ENCODE measurements at places on chromosomes 4 and X.

DNA sequence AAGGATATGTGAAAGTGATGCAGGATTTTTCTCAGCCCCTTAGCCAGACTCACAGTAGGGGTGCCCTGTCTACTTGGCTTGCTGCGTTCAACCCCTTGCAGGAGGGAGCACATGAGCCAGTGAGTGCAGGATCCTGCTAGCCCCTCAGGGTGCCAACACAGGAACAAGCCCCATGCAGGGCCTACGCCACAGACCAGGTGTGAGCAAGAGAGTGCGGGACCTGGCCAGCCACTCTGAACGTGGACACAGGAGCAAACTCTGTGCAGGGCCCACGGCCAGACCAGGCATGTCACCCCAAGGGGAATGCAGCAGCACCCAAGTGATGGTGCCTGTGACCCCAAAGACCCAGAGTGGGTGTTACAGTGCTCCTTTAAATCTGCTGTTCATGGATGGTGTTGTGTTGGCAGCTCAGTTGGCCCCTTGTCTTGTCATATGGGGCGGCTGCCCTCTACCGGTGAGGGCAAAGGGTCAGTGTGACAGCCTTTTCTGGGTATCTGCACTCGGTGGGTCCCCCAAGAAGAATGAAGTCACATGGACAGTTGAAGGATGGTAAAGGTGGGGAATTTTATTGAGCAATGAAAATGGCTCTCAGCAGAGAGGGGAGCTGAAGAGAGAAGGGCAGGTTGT is 188.4 kb upstream of the MAOA start:
- no peak for DNase-seq

GRCh38 chrX:154748712-154749339 is 2.1 kb downstream of the GAB3 start:
- DNase-seq = peak; percentile 76

GRCh38 chr4:69489856-69490255 is 5.8 kb downstream of the UGT2B4 start:
- no peak for DNase-seq

DNA sequence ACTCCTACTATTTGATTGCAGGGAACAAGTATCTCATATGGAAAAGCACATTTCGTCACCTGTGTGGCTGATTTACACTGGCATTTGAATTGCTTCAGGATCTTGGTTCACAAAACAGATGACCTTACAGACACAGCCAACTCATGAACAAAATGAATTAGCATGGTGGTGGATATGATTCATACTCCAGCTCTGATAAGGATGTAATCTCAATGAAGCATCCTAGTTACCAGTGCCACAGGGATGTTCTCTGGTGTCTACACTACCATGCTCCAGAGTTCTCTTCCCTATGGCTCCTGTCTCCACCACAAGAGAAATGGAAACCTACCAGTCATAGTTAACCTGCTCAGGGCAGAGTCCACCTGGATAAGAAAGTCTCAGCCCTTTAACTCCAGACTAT is 40.7 kb downstream of the TEC start:
- DNase-seq = no peak

DNA sequence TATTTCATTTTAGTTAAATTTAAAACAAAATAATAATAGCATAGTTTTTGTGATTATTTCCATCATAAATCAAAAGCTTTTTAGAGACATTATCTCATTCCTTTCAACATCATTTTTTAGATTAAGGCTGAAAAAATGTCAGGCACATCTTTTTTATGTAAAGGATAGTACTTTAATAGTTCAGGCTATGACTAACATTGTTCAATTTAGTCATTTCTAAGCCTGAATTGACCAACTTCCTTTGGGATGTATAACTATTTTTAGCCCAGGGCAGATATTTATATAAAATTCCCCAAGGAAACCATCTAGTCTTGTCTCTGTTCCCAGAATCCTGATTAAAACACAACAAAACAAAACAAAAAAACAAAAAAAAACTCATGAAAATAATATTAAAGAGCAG is 145.6 kb upstream of the PCDH18 start:
- DNase-seq = no peak

- no peak for DNase-seq
Observed at GRCh38 chr4:15362541-15362940, 65.3 kb upstream of the C1QTNF7 start.

DNA sequence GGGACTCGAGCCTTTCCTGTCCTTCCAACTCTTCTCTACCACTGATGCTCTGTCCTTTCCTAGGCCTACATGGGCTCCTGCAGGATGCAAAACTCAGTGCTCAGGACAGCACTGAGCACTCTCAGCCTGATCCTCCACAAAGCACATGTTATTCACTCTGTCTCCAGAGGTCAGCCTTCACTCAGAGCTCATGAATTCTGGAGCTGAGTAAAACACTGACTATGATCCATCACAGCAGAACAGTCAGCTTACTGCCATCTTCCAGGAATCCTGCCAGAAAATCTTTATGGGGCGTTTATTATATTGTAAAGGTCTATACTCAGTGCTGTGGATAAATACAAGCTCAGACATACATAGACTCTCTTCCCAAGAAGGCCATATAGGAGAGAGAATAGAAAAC is 121.5 kb upstream of the CPEB2 start:
- DNase-seq = no peak

GRCh38 chr4:141102367-141102766 is 30.9 kb downstream of the RNF150 start:
- DNase-seq = no peak

DNA sequence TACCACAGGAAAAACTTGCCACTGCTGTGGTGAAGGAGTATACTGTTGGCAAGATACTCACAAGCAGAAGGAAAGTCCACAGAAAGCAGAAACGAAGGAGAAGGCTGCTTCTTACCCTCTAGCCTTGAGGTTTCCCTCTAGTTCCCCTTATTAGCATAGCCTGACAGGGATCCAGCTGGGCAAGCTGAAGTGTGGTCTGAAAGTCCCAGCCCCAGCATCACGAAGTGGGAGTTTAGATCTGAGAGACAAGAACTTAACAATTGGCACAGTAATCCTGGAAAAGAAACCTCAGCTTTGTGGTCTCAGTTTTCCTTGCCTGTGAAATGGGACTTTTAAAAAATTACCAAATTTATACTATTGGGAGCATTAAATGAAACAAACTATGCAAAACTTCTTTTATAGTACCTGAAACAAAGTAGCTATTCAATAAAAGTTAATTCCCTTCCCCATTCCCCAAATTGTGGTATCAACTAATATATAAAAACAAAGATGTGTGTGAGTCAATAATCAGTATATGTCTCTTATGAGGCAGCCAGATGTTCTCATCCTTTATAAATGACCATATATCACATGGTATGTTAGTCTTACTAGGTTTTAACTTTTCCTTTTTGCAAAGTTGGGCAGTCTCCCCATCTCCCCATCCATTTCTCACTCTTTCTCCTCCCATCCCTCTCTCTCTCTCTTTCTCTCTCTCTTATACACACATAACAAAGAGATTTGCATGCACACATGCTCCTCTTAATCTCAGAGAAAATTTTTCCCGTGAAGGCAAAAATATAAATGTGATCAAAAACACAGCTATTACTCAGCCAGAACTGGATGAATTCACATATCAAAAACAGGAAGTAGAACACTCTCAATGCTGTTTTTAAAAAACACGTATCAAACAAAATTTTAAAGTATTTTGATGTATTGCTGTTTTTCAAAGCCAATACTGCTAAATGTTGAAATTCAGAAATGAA is 57.8 kb downstream of the SCFD2 start:
- DNase-seq = peak; percentile 42

All from NB4 (cell line).